Stimulated activated CD8-positive, alpha-beta memory T cell treated with anti-CD3 and anti-CD28 coated beads, Interleukin-4, amount 100 ng/mL, for 4 hours (primary cell): ENCODE measurements at places on chromosomes 5 and 9.

DNA sequence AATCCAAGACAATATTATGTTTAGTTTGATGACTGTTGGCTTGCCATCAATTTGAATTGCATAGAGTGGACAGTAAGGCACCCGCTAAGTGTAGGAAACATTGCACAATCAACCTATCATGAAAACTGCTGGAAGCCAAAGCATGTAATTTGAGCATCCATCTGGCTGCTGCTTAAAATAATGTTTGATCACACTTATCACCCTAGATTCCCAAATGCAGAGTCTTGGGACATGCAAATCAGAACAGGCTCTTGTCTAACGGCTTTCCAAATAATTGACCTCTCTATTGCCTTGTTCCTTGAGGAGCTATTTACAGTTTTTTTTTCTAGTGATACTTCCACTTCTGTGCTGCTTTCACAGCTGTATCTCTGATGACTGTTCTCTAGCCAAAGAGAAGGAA, 342.1 kb downstream of the PRR16 start:
- DNase-seq: no peak

GRCh38 chr9:111601237-111602018, 2.0 kb upstream of the PTGR1 start:
- no peak for DNase-seq

- DNase-seq: no peak
Observed at GRCh38 chr5:31776976-31777651, 138.2 kb downstream of the PDZD2 start.

GRCh38 chr9:38278931-38279679, 113.4 kb upstream of the ALDH1B1 start:
- DNase-seq: no peak

DNA sequence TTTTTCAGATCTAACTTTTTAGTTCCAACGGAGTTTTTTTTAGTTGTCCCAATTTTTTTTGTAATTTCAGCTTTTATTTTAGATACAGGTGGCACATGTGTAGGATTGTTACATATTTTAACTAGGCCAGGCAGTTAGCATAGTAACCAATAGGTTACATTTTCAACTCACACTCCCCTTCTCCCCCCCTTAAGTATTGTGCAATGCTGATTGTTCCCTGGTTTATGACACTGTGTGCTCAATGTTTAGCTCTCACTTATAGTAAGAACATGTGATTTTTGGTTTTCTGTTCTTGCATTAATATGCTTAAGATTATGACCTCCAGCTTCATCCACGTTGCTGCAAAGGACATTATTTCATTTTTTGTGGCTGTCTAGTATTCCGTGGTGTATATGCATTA, 503.2 kb downstream of the CDH9 start:
- DNase-seq: no peak

DNA sequence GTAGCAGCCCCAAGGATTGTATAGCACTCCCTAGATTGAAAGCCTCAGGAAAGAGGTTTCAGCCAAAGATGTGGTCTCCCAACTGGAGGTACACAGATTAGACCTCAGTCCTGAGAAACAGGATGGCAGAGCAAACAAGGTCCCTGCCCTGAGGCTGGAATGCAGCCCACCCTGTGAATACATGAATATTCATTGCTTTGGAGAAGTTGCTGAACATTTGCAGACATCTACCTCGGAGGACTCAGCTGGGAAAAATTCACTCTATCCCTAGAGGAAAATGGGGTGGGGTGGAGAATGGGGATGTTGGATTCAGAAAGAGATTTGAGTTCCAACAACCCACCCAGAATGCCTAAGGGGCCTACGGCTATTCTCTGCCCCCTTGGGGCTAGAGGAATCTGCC, 129.4 kb downstream of the SLIT3 start:
- DNase-seq: no peak

DNA sequence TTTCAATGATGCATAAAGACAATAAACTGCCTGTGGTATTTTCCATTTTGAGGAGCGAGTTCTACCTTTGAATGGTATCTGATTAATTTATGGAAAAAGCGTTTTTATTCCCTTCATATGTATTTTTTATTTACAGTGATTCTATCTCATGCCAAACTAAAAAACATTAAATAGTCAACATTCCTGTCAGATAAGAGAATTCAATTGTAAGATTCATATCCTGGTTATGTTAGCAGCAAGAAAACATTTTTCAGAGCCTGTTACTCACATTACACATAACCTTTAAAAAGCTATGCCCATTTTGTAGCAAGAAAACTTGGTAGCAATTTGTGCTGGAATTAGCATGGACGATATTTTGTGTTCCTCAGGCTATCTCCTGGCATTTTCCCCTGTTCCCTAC, 55.1 kb upstream of the PRLR start:
- no peak for DNase-seq

- DNase-seq: no peak
Observed at GRCh38 chr5:57818397-57818796, 335.8 kb upstream of the ACTBL2 start.

- no peak for DNase-seq
Observed at GRCh38 chr5:25544652-25545249, 900.0 kb upstream of the CDH10 start.

- DNase-seq: no peak
Observed at GRCh38 chr5:80665057-80665456, 10.3 kb upstream of the DHFR start.

DNA sequence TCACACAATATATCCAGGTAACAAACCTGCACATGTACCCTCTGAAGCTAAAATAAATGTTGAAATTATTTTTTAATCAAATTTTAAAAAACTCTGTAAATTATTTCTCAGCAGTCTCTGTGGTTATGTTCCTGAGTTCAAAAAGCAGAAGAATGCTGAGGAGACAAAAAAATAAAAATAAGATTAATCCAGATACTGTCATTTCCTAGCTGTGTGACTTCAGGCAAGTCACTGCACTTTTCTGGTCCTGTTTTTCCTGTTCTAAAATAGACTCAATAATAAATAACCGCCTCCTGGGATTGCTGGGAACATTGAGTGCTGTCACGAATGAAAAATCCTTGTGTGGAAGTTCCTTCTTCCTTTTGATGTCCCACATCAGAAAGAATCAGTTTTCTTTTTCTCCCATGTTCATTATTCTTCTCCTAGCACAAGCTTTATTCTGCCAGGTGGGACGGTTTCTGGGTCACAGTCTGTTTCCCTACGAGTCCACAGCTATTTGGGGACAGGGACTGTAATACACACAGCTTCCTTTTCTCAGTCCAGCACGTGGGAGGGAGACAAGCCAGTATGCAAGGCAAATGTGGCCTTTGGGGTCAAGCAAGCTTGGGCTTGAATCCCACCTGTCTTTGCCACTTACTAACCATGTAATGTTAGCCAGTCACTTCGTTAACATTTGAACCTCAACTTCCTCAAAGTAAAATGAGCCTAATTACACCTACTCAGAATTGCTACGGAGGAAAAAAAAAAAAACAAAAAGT, 156.9 kb downstream of the TRIM32 start:
- no peak for DNase-seq

- no peak for DNase-seq
Observed at GRCh38 chr5:76180814-76181805, 97.9 kb downstream of the SV2C start.

DNA sequence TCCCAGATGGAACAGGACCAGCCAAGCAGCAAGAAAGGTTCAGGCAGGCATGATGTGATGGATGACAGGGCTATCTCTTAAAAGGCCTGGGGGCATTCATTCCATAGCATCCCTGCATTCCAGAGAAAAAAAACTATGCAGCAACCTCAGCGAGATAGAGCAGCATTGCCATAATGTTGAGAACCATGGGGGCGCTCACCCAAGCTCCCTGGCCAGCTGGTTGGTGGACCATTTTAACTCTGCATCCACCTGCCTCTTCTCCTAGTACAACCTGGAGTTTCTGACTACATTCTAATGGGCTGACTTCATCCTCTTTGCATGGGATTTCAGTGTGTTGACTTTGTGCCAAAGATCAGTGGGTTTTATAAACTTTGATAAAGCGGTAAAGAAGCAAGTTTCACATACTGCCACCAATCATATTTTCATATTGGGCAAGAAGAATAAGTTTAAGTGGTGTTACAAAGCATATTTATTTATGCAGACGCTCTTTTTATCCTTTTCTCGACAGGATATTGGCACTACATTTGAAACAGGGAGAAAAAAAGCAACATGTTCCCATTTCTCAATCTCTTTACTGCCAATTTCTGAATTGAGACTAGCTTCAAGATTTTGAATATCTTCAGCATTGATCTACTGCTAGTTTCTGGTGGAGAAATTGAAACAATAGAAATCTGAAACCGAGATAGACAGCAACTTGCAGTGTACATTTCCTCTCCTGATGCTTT, 378.3 kb upstream of the WWC1 start:
- no peak for DNase-seq

DNA sequence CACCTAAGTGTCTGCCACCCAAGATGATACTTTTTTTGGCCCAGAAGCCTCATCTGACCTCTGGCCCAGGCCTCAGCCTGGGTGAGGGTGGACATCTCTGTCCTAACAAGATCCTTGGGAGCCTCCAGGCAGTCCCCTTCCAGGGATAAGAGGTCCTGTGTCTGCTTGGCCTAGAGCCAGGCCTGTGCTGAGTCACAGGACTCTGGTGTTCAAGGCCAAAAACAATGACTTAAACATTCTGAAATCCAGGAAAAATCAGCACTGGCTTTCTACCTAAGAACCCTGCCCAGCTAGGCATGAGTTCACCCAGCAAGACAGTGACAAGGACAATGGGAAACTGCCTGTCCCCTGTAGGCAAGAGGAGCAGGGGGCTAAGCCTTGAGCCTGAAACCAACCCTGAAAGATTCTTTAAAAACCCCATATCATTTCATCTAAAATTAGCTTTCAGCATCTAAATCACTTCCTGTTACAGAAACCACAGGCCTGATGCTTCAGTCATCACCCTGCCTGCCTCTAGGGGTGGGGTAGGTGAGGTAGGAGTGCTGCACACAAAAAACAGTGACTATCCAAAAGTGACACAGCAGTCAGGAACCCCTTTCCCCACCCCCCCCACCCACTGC, 29.9 kb downstream of the CSF2 start:
- DNase-seq: peak; percentile 55

DNA sequence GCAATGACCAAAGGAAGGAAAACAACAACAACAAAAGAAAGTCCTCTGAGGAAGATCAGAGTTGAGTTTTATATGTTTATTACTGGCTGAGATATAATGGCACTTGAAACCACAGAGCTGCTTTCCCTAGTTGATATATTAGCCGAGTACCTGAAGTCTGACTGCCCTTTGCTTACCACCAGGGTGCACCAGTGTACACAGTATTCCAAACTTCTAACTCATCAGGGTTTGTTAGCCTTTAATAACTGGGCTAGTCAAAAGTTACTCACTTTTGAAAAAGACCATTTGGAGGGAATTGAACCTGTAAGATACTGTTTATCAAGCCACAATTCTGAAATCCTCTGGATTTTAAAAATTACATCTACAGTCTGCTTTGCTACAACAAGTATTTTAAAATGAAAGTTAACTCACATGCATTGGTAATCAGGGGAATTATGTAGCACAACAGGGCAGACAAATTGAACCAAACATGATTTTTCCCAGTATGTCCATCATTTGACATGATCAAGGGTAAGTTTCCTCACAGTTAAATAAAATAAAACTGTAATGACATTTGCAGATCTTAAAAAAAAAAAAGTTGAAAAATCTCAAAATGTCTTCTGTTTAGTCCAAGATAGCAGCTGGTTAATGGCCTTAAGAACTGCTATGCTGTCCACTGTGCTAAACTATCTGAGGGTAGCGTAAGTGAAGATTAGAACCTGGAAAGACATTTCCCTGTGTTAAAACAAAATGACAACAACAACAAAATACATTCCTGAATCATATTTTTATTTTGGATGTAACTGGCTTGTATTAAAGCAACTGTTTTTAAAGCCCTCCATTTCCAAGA, 57.3 kb upstream of the C6 start:
- DNase-seq: no peak

- no peak for DNase-seq
Observed at GRCh38 chr9:96020792-96021550, 145.5 kb downstream of the ERCC6L2 start.
